Smooth muscle cell of the brain vasculature (primary cell): ENCODE measurements at places on chromosomes 16 and 17.

DNA sequence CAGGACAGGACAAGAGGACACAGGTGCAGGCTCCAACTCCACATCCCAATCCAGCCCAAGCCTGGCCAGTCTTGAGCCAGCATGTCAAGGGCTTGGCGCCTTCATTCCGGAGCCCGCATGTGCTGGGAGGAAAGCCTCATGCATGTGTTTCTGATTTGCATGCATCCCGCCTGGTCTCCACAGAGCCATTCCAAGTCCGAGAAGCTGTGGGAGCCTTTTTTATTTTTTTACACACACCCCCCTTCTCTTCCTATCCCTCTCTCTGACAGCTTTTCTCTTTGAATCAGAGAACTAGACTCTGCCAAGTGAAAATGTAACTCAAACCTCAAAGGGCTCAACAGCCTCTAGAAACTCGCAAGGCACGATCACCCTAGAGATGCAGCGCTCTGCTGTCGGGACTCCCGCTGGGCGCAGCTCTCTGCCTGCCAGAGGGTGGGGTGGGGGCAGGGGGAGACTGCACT is 45.1 kb downstream of the NOG start:
- no peak for DNase-seq

- no peak for DNase-seq
Observed at GRCh38 chr17:30388321-30389179, 9.8 kb downstream of the CPD start.

DNA sequence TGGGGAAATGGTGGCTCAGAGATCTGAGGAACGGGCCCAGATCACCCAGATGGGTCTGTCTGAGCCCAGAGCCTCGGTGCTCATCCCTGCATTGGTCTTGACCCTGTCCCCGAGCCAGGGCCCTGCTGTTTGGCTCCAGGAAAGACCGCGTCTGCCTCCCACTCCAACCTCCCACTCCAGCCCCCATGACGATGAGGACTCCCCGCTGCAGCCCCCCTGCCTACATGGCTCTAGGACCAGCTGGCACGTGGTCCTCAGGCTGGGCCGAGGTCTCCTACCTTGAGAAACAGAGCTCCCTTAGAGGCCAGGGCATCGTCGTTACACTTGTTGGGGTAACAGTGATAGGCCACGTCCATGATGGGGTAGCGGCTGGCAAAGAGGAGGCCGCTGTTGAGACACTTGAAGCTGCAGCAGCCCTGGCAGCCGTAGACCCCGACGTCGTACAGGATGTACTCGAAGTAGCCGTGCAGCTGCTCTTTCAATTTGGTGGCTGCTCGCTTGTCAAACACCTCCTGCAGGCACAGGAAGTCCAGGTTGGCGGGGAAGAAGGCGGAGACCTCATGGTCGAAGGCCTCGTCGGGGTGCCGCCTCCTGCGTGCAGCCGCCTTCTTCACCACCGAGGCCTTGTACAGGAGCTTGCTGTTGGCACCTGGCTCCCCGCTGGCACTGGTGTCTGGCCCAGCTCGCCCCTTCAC is 59.9 kb downstream of the PRMT7 start:
- no peak for DNase-seq

- DNase-seq: no peak
Observed at GRCh38 chr17:79647456-79647915, 36.6 kb upstream of the RBFOX3 start.

- no peak for DNase-seq
Observed at GRCh38 chr17:73083432-73083831, 9.1 kb downstream of the SLC39A11 start.

GRCh38 chr16:67661886-67662652 is 1.3 kb downstream of the PARD6A start:
- no peak for DNase-seq

DNA sequence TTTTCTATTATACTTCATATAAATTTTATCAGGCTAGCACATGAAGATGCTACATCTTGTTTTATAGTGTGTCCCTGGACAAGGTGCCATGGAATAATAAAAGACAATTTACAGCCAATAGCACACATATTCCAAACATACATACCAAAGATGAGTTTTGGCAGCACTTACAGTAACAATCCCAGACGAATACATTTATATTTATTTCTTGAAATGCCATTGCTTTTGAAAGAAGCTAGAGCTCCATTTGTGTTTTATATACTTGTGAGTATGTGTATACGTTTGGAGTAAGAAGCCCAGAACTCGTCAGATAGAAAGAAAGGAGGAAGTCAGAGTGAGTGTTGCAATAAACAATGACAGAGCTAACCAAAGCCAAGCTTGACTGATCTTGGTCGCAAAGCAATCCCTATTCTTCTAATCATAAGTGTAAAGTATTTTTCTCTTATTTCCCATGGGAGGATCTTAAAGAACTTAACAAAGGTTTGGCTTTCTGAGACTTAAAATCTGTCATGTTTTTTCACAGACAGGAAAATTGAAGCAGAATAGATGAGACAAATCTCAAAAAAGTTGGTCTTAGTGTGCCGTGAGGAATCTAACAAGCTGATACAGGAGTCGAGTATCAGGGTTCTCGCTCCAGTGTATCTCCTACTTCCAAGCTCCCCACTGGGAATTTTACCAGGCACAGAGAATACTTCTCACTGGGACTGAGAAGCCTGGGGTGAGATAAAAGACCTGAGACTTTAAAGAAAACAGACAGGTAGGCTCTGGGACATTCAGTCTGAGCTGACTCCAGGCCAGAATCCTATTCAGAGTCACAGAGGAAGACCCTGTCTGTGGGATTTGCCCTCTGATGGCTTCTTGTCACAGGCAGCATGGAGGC is 175.4 kb downstream of the AATF start:
- no peak for DNase-seq

GRCh38 chr17:2745317-2746037 is 4.0 kb downstream of the CCDC92B start:
- DNase-seq: no peak

DNA sequence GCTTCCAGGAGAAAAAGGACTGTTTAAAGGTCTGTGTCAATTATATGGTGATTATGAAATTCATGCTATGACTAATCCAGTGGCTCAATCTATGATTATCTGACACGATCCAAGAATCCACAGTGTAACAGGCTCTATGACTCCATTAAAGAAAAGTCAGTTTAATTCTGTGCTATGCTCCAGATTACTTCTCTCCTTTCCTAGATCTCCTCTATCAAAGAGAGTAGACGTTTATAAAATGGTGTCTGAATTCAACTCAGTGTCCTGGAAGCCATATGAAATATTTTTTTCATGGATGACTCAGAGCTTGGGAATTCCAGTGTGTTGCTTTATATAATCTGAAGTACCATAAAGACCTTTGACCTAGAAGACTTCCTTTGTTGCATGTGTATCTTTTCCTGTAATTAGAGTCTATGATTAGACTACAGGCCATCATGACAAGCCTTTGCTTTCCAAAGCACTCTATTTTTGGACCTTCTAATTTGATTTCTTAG is 27.0 kb upstream of the NF1 start:
- no peak for DNase-seq

DNA sequence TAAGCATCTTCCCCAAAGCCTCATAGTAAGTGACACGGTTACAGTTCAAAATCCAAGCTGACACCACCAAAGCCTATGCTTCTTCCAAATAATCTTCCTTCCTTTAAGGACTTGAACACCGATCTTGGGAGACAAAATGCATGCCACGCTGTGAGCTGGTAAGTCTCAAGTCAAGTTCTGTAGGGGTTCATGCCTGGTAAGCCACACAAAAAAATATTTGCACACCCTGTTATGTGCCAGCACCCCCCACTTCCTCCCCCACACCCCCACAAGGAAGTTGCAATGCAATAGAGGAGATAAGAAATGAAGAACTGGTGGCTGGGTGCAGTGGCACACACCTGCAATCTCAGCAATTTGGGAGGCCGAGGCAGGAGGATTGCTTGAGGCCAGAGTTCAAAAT is 5.6 kb downstream of the NOG start:
- no peak for DNase-seq

DNA sequence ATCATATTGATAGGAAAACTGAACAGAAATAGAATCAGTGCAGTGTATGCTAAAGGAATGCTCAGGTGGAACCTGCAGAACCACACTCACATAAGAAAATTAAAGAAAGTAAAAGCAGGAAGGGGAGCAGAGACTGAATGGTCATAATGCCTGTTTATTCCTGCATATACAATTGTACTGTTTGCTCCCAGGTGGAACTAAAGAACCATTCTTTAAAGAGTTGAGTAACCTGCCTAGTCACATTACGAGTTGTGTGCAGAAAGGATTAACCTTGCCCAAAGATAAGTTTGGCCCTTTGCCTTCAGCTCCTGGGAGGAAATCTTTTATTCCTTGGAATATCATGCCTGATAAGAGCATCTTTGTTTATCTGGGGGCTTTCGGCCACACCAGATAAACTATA is 434.7 kb downstream of the KIF2B start:
- DNase-seq: no peak
